ENCODE measurements at places on chromosomes 5 and 9.

DNA sequence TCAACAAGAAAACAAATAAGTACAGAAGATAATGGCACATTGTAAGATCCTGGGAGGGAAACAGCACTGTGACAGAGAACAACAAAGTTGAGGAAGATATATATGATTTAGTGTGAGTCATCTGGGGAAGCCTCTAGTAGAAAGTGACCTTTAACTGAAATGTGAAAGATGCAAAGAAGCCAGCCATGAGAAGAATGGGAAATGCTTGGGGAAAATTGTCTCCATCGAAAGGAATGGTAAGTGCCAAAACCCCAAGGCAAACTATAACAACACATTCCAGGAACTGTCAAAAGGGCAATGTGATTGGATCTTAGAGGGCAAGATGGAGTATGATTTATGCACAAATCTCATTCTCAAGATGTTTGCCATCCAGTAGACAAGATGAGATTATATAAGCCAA is 537.8 kb upstream of the BRINP1 start:
- peak; percentile 2 for DNase-seq

- no peak for DNase-seq
Measured at GRCh38 chr9:7145361-7146069, 387.7 kb downstream of the KDM4C start.

- no peak for DNase-seq
Measured at GRCh38 chr9:134384811-134385479, 58.7 kb downstream of the RXRA start.

DNA sequence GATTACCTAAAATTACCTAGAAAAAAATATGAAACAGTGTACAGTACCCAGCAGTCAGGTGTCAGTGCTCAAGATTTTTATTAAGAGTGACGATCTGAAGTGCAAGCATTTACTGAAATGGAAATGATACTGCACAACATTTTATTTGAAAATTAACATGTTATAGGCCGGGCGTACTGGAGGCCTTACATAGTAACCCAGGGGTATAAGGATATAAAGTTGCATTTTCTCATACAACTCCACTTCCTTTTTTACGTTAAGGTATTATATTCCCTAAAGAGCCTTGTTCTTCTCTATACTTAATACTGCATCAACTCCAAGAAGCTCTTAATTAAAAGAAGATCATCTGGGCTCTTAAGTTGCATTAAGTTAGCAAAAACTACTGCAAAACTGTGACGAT is 3.3 kb downstream of the MAT2B start:
- DNase-seq = no peak

- no peak for DNase-seq
Measured at GRCh38 chr5:60918466-60918865, 26.4 kb downstream of the ERCC8 start.

GRCh38 chr5:32231929-32232328 is 57.8 kb upstream of the GOLPH3 start:
- DNase-seq = no peak

DNA sequence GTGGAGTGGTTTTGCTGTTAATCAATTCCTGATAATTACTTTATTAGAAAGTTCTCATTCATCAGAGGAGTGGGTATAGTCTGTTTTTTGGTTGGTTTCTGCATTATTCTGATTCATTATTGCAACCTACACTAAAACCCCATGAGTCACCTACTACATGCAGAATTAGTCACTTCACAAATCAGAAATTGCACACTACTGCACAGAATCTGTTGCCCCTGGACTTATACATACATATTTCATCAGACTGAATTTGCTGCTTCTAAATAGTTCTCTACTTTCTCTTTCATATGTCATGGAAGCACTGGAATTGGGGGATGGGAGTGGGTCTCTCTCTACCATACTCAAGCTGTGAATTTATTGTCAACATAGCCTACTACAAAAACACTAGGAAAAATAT is 585.1 kb downstream of the DNAH5 start:
- DNase-seq = no peak

GRCh38 chr5:1669276-1670155 is 130.1 kb downstream of the MRPL36 start:
- DNase-seq = no peak

- DNase-seq = no peak
Measured at GRCh38 chr5:91072881-91073280, 310.2 kb downstream of the ARRDC3 start.

DNA sequence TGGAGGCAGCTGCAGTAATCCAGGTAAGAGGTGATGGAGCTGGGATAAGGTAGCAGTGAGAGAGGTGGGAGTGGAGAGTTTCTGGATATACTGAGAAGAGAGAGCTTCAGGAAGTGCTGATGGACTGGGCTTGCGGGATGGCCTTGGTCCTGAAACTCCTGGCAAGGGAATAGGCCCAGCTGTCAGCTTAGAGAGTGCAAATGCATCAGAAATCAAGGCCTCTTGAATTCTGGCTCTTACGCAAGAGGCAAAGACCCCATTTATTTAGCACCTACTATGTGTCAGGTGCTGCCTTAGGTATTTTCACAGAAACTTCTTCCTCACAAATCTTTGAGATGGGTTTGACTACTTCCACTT is 227.2 kb upstream of the MAP3K1 start:
- DNase-seq = no peak

GRCh38 chr5:145062280-145063062 is 772.7 kb downstream of the PRELID2 start:
- DNase-seq = no peak

DNA sequence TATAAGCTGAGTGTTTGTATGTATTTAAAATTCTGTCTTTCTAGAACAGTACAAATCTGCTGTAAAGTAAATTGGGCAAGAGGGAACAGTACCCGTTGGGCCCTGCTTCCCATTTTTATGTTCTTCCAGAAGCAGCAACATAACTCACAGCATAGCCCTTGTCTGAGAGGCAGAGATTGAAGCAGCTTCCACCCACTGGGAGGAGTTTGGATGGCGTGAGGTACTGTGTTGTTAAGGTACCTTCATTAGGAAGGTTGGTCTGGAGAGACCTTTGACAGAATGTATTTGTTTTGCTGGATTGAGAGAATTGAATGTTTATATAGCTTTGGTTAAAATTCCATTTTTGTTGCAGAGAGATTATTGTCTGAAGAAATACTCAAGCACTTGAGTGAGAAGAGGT is 24.8 kb downstream of the RAI14 start:
- DNase-seq = no peak

- DNase-seq = no peak
Measured at GRCh38 chr9:79670269-79670961, 98.7 kb downstream of the TLE4 start.

GRCh38 chr9:124741149-124741548 is 30.0 kb downstream of the NR6A1 start:
- DNase-seq = no peak

- DNase-seq = no peak
Measured at GRCh38 chr5:107126341-107126740, 544.4 kb downstream of the EFNA5 start.

DNA sequence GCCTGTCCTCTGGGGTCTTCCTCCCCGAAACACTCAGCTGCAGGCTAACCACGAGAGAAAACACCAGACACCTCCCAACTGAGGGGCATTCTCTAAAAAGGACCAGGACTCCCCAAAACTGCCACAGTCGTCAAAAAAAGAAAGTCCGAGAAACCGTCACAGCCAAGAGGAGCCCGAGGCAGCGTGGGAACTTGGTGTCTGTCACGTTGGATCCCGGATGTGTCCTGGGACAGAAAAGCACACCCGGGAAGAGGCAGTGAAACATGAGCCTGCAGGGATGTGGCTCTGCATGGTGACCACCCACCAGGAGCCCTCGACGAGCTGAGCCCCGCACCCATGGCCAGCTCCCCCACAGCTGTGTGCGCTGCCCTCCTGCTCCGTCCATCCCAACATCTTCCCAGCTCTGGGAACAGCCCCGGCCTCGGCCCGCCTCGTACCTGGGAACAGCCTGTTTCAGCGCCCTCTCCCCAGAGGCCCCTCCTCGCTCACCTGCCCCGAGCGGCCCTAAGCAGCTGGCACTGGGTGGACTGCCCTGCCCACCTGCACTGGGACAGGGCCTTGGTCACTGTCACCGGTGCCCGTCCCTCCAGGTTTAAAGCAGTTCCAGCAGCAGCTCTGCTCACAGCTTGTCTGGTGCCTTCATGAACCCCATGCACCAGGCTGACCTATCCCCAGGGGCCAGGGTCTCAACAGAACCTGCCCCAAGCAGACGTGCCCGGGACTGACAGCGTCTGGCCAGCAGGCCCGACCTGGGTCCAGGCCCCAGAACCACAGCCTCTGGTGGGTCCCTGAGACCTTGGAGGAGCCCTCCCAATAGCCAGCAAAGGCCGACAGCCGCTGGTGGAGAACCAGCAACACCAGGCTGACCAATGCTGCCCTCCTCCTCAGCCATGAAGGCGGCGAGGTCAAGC is 10.9 kb downstream of the SLC12A7 start:
- no peak for DNase-seq

DNA sequence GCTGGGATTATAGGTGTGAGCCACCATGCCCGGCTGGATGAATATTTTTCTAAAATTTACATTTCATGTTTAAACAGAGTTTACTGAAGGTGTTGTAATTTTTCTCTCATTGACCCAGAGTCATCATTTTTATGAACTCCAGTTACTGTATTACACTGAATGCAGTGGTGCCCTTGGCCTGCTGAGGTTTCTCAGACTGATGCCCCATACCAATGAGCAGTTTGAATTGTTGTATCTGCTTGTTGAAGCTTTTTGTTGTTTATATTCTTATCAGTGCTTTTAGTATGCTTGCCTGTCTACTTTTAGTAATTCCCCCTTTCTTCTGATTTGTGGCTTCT is 29.9 kb downstream of the NFX1 start:
- DNase-seq = no peak

DNA sequence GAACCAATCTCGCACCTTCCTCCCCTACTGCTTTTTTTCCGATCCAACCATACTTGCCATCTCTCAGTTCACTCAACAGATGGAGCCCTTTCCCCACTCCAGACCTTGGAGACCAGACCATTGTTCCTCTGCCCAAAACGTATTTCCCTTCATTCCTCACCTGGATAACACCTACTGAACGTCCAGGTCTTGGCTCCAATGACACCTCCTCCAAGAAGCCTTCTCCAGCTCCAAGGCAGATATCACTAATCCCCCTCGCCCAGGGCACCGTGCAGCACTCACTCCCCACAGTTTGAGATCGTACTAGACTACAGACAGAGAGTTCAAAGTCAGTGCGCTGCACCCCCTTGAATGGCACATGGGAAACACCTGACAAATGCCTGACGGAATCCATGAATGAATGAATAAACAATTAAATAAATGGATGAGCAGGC is 47.1 kb upstream of the AKNA start:
- no peak for DNase-seq

DNA sequence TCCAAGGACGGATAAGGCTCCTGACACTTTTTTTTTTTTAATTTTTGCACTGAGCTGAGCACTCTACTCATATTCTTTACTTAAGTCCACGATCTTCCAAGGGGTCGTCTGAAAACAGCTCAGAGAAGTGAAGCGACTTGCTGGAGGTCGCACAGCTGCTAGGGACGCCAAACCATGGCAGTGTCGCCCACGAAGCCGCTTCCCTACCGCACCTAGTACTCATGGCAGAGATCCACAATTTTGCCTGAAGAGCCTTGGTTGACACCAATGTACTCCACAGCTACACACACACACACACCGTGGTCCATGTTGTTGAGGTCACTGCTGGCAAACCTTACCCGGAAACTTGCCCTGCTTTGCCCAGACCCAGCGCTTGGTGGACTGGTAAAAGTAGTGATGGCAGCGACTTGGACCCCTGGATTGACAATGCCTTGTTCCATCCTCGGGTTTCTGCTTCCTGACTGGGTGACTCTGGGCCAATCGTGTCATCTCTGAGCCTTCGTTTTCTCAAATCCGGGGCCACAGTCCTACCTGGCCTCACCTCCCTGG is 521 bp upstream of the SLIT3 start:
- no peak for DNase-seq

DNA sequence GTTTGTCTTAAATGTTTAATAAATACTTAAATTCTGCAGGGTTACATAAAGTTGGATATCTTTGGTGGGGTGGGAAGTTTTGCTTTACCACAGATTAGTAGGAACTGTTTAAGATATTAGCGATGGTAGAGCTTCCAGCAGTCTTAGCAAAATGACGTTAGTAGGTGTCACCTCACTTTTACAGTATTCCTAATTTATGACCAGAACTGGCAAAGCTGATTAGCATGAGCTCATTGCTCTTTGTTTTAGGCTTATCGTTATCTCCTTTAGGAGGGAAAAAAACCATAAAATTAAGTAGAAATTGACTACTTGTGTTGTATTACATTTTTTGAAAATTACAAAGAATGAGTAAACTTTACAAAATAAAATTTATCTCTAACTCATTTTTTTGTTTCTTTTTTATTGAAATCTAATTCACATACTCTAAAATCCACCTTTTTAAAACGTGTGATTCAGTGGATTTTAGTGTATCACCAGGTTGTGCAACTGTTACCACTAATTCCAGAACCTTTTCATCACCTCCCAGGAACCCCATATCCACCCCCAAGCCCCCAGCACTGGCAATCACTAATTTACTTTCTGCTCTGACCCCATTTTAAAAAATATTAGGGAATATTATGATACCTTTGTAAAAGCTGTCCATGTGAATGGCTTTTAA is 129.5 kb downstream of the TRIO start:
- no peak for DNase-seq

- peak; percentile 17 for DNase-seq
Measured at GRCh38 chr9:27548055-27548741, 18.6 kb upstream of the MOB3B start.

DNA sequence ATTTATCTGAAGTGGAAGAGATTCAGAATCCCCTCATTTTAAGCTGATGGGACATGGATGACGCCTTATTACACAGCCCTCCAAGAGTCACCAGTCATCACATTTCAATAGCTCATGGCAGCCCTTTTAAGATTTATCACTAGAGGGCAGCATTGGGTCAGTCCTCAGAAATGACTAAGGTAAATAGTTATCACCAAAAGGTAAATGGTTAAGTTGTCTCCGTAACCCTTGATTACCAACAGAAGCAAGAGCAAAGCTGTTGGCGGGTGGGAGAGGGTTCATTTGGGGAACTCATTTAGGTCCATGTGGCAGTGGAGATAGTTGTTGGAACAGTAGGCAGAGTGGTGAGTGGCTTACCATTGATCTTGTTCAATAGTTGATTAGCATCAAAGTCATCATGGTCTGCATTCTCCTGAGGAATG is 12.0 kb upstream of the C9 start:
- DNase-seq = peak; percentile 68

GRCh38 chr5:102216678-102217077 is 79.4 kb downstream of the SLCO4C1 start:
- no peak for DNase-seq

DNA sequence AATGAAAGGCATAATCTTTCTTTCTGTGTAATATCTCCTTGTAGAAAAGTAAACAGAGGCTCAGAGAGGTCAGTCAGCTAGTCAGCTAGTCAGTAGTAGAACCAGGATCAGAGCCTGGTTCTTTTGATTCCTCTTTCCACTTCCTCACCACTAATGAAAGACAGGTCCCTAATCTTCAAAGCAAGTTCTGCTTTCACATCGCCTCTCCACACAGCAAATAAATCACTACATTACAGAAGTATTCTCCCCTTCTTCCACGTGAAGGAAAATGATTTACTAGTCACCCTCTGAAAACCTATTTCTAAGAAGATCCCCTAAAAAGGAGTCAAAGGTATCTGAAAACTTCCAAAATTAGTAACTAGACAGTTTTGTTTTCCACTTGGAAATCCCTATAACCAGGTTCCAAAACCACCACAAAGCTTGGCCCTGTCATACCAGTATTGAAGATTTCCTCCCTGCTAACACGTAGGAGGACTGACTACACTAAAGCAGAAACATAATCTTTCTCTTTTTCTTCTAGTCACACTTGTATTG is 140.5 kb upstream of the TARS1 start:
- no peak for DNase-seq

- peak; percentile 50 for DNase-seq
Measured at GRCh38 chr5:131328536-131329285, 64.9 kb downstream of the CDC42SE2 start.

GRCh38 chr9:27247756-27248155 is 49.2 kb downstream of the EQTN start:
- no peak for DNase-seq
